ENCODE measurements at places on chromosomes 11 and 22. TPM values are rescaled to one million over a fixed set of nuclear protein-coding genes. Genes with fewer than 3 reads are reported as not detected.

MPZL2 gene
- total RNA-seq: 39.4 TPM

- H3K4me3 ChIP-seq: no peak overlapping the region
- H3K27me3 ChIP-seq: no peaks in the 10 kb centered on the region
- H3K36me3 ChIP-seq: no peaks in the 10 kb centered on the region
- H3K27ac ChIP-seq: no peak overlapping the region
- peak; percentile 11 for DNase-seq
Measured at GRCh38 chr11:71263386-71263785, 11.0 kb upstream of the SHANK2 start.

GDPD4 gene
- total RNA-seq: not detected

GRCh38 chr11:61120099-61120705 lies 17.9 kb downstream of the CD5 start:
- H3K4me1 ChIP-seq: peaks cover 14% of the 10 kb centered on the region
- H3K27me3 ChIP-seq: no peaks in the 10 kb centered on the region
- H3K36me3 ChIP-seq: no peaks in the 10 kb centered on the region
- H3K27ac ChIP-seq: no peak overlapping the region
- no peak for DNase-seq

- H3K27ac ChIP-seq: peak overlapping the region; percentile 22
- no peak overlapping the region for H3K4me3 ChIP-seq
- peaks cover 20% of the 10 kb centered on the region for H3K36me3 ChIP-seq
- H3K27me3 ChIP-seq: no peaks in the 10 kb centered on the region
Measured at GRCh38 chr22:40410272-40410671, 39.9 kb downstream of the SGSM3 start.

DNA sequence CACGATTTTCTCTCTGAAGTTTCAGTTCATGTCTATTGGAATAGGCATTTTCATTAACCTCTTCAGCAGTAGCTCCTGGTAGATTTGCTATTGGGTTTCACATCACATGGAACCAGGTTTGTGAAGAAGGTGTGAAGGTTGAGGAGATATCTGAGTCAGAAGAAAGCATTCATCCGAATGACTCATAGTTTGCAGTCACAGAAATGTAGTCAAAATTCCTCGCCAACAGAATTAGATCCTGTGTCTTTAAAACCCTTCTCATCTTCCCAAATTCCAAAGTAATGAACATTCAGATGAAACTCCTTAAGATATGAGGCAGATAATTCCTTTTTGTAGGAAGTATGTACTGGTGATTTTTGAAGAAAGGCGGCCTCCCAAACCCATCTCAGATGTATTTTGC lies 125.0 kb upstream of the LARGE1 start:
- H3K36me3 ChIP-seq: no peaks in the 10 kb centered on the region
- DNase-seq: no peak
- no peaks in the 10 kb centered on the region for H3K4me1 ChIP-seq

GRCh38 chr22:44025171-44026065 lies 1.3 kb downstream of the PARVB start:
- H3K36me3 ChIP-seq: no peaks in the 10 kb centered on the region
- peak overlapping the region; percentile 62 for H3K4me3 ChIP-seq
- H3K27me3 ChIP-seq: no peaks in the 10 kb centered on the region
- H3K4me1 ChIP-seq: peaks cover 5% of the 10 kb centered on the region
- no peak for DNase-seq

OLFML1 gene
- total RNA-seq: not detected

Measured in PC-9 (cell line).